ENCODE measurements at places on chromosomes 3 and 15.

DNA sequence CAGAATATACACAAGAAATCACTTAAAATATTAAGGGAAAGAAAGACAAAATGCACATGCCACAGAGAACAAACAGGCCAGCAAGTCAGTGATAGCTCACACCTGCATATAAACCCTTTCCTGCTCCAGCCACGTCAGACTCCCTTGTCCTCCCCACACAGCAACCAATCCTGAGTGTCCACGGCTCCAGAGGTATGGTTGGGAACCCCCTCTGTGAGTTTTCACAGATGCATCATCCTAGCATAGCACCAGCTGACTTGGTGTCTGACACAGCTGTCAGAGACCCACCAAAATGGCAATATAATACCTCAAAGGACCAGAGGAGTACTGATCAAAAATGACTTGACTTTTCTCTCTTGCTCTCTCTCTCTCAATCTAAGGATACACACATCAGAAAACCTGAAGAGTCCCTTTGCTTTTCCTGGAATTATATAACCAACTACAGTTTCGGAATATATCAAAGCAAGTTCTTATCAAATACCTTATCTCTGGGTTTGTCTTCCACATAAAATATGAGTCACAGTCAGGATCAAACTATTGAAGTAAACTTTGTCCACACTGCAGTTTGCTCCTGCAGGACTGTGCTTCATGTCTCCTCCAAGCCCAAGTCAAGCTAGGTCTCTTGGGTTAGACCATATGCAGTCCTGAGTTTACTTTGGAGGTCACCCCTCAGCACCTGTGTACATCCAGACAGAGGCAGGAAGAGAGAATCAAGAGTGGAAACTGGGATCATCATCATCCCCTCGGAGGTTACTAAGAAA is 187.1 kb upstream of the THBS1 start:
- no peak for DNase-seq

DNA sequence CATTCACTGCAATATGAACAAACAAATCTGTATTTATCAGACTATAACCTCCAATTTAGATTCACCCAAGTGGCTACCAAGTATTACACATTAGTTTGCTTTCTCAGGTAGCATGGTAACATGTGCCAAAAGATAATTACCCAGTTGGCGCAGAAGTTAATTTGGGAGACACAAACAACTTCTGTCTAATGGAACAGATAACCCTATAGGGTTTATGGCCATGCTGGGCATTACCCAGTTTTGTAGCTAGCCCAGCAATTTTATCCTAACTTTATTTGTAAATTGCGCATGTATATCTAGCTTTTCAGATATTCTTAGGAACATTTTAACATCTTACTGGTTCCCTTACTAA is 780 bp downstream of the RPL22L1 start:
- DNase-seq = no peak

DNA sequence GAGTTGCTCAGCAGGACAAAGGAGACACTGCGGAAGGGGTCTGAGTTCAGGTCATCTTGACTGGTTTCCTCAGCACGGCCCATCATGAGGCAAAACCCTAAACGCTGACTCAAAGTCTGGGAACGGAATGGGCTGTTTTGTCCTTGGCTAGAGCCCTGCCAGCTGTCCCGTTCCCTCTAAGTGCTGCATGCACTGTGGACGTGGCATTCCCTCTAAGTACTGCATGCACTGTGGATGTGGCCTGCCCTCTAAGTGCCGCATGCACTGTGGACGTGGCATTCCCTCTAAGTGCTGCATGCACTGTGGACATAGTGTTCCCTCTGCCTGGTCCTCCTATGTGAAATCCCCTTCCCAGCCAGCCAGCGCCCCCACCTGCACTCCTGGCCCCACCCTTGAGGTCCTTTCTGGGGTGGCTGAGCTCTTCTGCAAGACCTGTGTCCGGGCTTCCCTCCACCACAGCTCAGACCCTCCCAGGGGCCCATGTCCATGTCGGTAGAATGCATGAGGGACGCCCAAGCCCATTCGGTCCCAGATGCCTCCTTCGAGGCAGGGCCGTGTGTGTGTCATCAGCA is 36.7 kb downstream of the TM2D3 start:
- DNase-seq = no peak

- DNase-seq = no peak
Measured at GRCh38 chr3:127480196-127480954, 110.2 kb downstream of the TPRA1 start.

GRCh38 chr15:77186594-77187011 is 115.7 kb upstream of the TSPAN3 start:
- DNase-seq = no peak

GRCh38 chr3:195873281-195873887 is 35.0 kb downstream of the TNK2 start:
- DNase-seq = no peak

DNA sequence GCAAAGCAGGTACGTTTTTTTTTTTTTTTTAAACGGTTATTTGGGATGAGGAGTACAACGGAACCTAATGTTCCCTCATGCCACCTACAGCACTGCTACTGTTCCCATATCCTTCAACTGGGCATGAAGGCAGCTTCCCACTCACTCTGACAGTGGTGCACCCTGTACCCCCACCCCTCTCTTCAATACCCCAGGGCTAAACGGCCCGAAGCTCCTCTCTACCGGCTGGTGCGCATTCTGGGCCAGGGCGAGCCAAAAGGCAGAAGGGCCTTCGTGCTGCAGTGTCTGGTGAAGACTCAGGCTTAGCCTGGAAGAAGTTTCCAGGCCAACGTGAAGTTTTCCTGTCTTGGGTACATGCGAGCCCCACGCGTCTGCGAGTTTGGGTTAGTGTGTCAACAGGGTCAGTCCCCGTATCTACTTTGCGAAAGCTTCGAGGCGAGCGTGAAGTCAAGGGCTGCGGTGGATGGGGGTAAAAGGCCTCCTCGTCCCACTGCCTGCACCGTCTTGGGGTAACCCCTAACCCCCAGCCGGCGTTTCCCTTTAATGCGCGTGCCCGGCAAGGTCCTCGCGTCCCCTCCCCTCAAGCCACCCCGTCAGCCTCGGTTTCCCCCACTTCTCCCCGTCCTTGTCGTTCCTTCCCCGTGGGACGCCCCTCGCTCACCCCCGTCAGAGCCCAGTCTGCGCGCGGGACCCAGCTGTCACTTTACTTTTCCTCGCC is 765 bp upstream of the UBE2E2 start:
- DNase-seq = no peak

DNA sequence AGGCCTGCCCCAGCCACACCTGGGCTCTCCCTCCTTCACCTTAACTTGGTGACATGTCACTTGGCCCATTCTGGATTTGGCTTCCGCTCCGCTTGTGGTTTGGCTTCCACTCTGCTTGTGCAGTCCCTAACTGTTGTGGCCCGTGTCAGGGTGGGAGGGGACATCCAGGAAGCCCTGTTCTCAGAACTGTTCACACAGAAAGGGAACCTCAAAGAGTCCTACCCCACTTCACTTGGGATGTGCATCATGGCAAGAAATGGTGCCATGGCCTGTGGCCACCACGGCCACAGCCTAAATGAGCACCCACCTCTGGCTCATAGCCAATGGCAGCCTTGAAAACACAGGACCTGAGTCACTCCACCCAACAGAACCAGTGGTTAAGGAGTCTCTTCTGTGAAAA is 63.4 kb downstream of the CYP19A1 start:
- DNase-seq = no peak

DNA sequence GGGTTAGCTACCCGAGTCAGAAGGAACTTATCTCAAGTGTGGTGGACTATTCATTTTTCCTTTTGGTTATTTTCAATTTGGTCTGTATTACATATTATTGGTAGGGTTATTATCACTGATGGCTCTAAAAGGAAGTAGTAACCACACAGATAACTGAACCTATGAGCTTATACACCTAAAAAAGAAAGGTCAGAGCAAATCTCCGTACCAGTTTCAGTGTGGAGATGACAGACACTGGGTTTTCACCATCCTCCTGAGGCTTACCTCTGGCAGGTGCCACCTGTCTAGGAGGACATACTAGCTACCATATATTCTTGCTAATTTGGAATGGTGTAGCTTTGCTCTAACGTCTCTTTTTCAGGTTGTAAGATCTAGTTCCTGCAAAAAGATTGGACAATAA is 10.2 kb downstream of the GAP43 start:
- no peak for DNase-seq

DNA sequence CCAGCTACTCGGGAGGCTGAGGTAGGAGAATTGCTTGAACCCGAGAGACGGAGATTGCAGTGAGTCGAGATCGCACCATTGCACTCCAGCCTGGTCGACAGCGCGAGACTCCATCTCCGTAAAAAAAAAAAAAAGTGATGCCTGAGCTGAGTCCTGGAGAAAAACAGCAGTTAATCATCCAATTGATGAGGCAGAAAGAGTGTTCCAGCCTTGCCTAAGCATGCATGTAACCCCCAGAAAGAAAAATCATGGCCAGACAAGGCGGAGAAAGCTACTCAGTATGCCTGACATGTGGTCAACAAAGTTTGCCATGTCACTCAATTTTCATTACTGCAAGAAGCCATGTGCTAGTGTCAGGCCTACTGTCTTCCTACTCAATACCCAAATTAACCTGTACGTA is 593.1 kb upstream of the MDFIC2 start:
- DNase-seq = no peak

DNA sequence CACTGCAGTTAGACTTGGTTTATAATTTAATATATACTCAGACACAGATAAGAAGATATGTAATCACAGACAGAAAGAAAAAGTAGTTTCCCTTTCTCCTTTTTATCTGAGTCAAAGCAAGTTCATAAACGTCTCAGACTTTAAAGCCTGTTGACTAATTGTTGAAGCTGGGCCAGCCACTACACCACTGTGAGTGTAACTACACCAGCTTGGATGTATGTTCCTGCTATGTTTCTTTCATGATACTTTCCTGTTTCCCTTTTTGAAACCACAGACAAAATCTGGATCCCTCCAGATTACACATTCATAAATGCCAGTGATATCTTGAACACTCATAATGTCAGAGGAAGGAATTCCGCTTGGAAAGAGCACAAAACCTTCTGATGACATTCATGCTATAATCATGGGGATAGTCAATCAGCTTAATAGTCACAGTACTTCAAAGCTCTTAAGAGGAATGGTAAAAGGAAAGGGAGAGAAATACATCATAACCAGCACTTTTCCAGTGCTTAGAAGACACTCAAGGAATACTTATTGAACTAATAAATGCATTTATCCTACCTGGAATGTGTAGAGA is 32.0 kb downstream of the KCNMB2 start:
- no peak for DNase-seq

DNA sequence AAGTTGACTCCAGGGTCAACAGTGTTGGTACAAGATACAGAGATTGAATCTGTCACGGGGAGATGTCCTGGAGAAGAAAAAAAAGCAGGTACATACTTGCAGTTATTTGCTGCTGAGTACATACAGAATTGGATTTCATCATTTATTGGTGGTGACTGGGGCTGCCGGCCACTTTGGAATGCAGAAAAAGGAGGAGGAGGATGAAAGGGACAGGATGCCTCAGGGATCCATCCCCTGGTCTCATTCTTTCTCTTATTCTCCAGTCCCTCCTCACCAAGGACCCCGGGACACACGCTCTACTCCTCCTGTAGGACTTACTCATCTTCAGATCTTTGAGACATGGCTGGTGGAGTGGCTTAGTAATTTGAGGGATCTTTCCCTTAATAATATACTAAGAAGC is 30.0 kb upstream of the MEIS2 start:
- DNase-seq = no peak

DNA sequence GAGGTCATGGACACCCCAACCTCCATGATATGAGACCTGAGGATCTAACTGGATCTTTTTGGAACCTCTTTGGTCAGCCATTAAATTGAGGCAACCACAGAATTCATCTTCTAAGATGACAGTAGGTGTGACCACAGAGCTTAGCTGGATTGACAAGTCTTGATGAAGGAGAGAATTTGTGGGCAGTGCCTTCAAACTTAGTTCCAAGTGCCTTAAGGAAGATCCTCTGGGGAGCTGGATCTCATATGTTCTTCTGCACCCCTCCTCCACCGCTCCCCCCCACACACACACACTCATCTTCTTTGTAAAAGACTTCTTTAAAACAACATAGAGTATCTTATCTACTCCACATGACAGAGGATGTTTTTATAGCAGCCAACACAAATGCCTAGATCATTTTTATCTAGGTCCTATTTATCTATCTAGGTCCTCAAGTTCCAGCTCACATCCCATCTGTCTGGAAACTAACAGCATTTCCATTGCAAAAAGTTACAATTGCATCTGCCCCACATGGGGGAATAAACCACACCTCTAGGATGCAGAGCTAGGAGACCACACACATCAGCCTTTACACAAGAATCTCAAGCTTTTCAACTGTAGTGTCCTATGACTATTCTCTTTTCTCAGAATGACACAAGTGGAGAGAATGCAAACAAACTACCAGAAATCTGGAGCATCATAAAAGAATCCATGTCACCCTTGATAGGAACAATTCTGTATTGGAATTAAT is 37.4 kb downstream of the WWTR1 start:
- DNase-seq = no peak

- DNase-seq = no peak
Measured at GRCh38 chr3:112136959-112137693, 4.1 kb upstream of the GCSAM start.

DNA sequence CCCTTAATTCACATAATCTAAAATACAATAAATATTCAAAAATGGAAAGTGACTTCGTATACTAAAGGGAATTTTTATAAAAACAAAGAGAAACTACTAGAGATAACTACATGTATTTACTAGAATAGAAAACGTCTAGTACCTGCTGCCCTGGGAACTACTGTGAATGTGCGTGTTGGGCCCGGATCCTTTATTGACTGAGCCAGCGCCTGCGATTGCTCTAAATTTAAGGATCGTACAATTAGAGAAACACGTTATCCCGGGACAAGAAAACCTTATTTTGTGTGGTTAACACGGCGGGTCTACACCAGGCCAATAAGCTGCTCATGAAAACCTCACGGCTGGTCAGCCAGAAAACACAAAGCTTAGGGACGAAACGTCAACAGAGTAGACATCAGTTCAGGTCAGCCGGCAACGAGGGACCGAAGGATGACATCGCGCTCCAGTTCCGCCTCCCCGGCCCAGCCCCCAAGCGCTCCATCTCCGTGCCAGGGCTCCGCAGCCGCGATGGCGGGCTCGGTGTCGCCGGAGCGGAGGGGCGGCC is 555 bp downstream of the TM2D3 start:
- DNase-seq = no peak

GRCh38 chr3:113454630-113455029 is 13.3 kb upstream of the CFAP44 start:
- DNase-seq = no peak

- no peak for DNase-seq
Measured at GRCh38 chr3:66572938-66573710, 72.3 kb upstream of the LRIG1 start.

- DNase-seq = no peak
Measured at GRCh38 chr15:101451266-101451799, 38.2 kb downstream of the PCSK6 start.

DNA sequence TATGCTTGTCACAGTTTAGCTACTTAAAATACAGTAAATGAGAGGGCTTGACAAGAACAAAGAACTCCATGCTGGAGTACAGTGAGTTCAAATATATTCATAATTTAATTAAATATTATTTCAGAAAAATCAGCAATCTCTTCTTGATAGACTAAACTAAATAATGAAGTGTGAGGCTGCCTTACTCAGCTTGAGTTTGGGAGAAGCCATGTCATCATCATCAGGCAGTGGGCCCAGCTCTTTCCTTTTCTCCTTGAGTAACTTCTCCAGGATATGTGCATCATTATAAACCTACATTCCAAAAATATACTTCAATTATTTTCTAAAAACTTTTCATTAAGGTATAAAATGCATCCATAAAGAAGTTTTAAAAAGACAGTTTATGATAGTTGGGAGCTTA is 70.5 kb downstream of the PBRM1 start:
- DNase-seq = no peak

GRCh38 chr3:88707837-88708236 is 399.6 kb upstream of the EPHA3 start:
- DNase-seq = no peak

Measured in HFF-Myc (cell line).